ENCODE measurements at places on chromosomes 13 and 19.

DNA sequence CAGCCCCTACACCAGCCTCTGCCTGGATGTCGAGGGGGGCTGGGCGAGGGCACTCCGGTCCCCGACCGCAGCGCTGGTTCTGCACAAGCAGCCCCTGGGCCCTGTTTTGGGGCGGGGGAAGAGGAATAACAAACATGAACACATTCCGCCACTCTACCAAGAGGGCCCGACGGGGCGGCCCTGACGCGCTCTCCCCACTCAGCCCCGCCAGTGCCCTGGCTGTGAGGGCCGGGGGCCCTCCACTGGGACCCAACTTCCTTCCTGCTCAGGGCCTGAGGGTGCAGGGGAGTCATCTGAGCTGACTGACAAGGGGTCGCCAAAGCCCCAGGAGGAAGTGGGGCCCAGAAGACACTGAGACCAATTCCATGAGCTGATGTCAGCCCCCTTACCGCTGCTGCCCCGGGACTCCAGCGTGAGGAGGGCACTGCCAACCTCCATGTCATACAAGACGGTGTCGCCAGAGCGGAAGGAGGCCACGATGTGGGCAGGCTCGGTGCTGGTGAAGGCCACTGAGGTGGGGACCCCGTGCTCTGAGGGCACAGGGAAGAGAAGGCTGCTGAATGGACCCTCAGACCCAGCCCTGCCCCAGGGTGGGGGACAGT, 5.6 kb upstream of the PRKD2 start:
- no peak for DNase-seq

DNA sequence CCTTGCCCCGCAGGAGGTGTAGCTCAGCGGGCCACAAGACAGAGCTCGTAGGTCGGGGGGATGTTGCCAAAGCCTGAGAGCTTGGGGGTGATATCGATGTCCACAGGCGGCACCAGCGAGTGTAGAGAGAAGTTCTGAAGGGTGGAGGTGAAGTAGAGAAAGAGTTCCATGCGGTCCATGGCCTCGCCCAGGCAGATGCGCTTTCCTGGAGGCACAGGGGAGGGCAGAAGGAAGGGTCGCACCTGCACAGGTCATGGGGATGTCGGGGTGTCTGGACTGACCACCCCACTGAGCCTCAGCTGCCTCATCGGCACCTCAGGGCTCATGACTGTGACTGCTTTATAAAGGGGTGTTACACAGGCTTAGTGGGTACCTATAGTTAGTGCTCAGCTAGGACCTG, 37.8 kb upstream of the CYP2A13 start:
- no peak for DNase-seq

GRCh38 chr13:102255409-102255808, 146.4 kb downstream of the FGF14 start:
- DNase-seq = no peak

- DNase-seq = no peak
These were observed 384.4 kb downstream of the FGF9 start for GRCh38 chr13:22055259-22055658.

DNA sequence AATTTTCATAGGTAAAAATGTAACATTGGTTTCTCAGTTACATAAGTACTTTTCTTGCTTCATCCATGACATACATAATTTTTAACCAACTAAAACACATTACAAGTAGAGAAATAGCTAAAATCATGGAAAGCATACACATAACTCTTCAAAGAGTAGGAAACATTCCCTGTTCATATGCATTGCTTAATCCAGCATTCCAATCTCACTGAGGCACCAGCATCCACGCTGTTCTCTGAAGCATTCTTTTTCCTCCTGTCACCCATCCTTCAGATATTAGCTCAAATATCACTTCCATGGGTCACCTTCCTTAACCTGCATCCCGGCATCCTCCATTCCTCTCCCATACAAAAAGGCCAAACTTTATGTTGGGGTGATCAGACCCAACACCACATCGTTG, 79.1 kb downstream of the ZNF254 start:
- DNase-seq = no peak

GRCh38 chr13:34437873-34438272, 504.2 kb upstream of the NBEA start:
- DNase-seq = no peak

GRCh38 chr19:5342573-5343201, 2.1 kb upstream of the PTPRS start:
- no peak for DNase-seq

GRCh38 chr13:73937441-73937840, 196.8 kb downstream of the KLF12 start:
- DNase-seq = no peak

- no peak for DNase-seq
These were observed 9.6 kb upstream of the LATS2 start for GRCh38 chr13:21071015-21071414.

- no peak for DNase-seq
These were observed 23.6 kb downstream of the SOHLH2 start for GRCh38 chr13:36190771-36191170.
